NCI-H187 (cell line): ENCODE measurements at places on chromosomes 11 and 22.
A peak's percentile ranks its signal among the peaks of the same experiment; 100 is the strongest.

DNA sequence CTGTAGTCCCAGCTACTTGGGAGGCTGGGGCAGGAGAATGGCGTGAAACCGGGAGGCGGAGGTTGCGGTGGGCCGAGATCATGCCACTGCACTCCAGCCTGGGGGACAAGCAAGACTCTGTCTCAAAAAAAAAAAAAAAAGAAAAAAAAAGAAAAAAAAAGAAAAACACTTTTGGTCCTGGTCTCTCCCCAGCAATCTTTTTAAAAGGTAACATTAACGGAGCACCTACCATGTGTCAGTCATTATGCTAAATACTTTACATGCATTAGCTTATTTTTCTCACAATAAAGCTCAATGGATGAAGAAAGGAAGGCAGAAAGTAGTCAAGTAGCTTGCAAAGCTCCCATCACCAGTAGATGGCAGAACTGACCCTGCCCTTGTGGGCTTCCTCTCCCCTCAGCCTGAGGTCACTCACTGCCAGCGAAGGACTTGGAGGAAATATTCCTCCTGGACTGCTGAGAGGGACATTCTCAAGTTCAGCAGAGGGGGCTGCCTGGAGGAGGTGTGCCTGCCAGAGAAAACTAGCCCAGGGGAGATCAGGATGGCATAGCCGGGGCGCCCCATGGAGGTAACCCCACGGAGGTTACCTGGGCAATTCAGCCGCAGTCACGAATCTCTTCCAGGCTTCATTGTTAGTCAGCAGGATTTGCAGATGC lies 15.5 kb downstream of the APOL3 start:
- no peak for DNase-seq

DNA sequence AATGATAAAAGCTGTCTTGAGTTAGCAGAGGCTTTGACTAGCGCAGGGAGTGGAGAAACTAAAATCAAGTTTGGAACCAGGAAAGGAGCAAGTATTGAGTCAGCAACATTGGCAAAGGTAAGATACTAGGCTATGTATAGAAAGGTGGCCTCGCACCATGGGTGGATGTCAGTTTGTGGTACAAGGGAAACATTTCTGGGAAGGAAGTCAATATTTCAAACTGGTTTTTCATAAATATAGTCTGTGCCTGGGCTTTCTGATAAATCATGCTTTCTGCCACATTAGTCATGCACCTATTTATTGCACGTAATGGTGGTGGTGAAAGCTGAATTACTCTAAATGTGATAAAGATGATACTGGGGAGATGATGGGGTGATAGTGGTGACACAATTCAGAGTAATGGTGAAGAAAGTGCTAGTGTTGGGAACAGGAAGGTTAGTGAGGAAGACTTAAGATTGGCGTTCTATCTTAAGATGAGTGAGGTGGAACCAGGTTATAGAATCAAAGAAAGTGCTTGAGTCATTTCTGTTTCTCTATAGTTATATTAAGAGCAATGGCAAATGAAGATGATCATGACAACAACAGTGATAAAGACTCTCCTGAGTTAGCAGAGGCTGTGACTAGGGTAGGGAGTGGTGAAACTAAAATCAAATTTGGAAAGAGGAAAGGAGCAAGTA lies 729.0 kb downstream of the FAM181B start:
- DNase-seq = no peak

- no peak for DNase-seq
These were observed 1.1 kb upstream of the APOBEC3F start for GRCh38 chr22:39039306-39040126.

- no peak for DNase-seq
These were observed 16.1 kb downstream of the TRIM22 start for GRCh38 chr11:5705688-5706087.

- DNase-seq = no peak
These were observed 9.5 kb upstream of the RASSF10 start for GRCh38 chr11:12999597-12999996.

GRCh38 chr11:111446404-111447111 lies 65.6 kb downstream of the BTG4 start:
- peak; percentile 11 for DNase-seq

GRCh38 chr22:31937341-31937740 lies 7.0 kb upstream of the YWHAH start:
- no peak for DNase-seq

DNA sequence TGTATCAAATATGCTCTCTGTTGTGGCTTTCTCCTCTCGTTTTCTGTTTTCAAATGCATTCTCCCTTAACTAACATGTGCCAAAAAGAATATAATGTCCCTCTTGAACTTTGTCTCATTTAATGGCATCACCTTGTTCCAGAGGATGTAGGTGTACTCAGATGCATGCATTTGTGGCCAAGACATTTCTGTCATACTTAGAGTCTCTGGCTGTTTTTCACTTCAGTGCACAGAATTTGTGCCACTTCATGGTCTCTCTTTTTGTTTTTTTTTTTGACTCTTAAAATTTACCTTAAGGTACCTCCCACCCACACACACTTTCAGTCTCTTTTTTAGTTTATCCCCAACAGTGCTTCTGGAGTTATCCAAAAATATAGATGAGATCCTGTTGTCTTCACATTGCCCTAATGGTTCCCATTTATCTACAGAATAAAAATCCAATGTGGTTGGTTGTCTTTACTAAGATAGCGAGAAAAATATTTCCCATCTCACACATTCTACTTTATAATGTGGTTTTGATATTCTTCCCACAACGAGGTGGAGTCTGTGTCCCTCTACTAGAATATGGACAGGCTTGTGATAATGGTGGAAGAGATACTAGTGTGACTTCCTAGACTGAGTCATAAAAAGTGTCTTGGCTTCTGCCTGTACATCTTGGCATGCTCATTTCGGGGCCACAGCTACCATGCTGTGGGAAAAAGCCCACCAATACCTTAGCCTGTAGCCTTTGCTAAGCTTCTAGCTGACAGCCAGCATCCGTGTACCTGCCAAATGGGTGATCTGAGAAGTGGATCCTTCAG lies 125.8 kb downstream of the DDX10 start:
- no peak for DNase-seq

DNA sequence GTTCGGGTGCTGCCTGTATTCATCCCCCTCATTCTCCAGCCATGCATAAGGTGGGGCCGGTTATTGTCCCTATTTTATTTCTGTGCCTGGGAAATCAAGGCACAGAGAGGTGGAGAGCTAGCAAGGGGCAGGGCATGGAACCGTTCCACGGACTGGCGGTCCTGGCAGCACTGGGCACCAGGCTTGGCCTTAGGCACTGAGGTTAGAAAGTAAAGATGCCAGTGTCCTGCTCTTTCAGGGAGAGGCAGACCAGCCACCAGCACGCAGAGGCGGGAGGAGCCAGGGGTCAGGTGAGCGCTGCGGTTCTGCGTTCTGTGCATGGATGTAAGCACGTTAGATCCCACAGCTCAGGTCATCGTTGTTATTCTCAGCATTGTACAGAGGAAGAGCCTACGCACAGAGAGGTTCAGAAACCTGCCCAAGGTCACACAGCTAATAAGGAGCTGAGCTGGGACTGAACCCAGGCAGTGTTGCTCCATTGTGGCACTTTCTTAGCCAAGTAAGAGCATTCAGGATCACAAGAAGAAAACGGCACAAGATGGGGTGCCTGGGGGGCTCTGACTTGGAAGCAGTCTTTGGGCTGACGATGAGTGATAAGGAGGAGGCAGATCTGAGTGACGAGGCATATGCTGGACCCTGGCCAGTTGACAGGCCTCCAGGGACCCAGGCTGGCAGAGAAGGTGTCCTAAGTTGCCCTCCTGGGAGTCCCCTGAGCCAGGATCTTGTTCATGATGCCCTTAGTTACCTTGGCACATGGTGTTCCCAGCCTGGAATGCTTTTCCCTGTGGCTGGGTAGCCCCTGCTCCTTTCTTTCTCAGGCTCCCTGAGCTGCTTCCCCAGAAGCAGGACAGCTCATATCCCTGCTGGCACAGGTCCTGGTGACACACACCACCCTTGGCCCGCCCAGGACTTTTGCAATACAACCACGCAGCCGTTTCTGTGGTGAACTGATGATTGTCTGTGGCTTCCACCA lies 41.1 kb downstream of the OSBPL5 start:
- no peak for DNase-seq

GRCh38 chr11:12543596-12544415 lies 130.4 kb upstream of the TEAD1 start:
- no peak for DNase-seq

DNA sequence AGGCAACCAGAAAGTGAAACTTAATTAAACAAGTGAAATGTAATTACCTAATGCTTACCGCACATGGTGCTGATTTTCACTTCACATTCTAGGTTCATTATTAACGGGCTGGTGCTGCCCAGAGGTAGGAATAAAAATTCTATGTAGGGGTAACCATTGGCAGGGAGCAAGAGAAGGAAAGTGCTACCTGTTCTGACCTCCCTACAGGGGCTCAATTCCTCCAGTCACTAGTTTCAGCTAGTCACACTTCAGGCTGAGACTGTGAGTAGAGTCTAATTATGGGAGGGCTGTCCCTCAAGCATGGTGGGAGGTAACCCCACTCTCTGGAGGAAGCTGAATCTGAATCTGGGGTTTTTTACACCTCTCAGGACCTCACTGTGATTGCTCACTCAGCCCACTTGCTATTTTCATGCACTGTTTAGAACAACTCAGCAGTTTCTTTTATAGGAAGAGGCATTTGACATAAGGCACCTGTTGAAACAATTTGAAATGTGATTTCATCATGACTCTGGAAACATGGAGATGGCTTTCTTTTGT lies 75.4 kb downstream of the MAML2 start:
- no peak for DNase-seq

- DNase-seq = no peak
These were observed 430 bp downstream of the CLP1 start for GRCh38 chr11:57658023-57658361.

DNA sequence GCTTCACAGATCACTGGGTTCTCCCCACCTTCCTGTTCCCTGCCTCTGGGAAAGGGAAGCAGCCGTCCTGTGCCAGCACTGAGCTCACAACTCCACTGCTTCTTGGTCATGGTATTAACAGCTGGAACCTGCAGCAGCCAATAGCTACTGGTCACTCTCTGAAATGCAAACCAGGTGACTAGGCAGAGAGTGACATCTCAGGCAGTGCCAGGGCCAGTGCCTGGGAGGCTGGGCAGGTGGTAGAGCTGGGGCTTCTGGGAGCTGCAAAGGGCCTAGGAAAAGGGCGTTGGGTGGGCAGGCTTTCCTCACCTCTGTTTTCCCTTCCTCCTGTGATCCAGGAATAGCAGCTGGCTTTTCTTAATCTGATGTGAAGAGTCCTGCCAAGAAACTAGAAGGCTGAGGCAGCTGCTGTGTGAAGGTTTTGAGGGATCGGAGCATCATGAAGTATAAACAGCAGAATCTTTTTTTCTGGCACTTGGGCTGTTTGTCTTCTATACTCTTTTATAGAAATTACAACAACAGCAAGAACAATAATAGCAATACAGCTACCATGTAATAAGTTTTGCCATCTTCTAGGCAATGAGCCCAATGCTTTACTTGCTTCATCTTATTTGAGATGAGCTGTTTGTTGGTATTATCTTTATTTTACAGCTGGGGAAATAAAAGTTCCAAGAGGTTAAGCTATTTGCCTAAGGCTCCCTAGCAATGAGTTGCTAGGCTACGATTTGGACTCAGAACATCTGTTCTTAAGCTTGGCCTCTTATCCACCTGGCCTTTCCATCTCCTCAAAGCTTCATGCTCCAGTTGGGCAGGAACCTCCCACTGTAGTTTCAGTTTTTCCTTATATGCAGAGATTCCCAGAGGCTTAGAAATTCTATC lies 22.0 kb upstream of the CD44 start:
- DNase-seq = no peak

GRCh38 chr22:19687561-19688300 lies 26.6 kb upstream of the SEPTIN5 start:
- DNase-seq = peak; percentile 61

GRCh38 chr11:119909495-119909894 lies 180.5 kb upstream of the NECTIN1 start:
- DNase-seq = no peak

DNA sequence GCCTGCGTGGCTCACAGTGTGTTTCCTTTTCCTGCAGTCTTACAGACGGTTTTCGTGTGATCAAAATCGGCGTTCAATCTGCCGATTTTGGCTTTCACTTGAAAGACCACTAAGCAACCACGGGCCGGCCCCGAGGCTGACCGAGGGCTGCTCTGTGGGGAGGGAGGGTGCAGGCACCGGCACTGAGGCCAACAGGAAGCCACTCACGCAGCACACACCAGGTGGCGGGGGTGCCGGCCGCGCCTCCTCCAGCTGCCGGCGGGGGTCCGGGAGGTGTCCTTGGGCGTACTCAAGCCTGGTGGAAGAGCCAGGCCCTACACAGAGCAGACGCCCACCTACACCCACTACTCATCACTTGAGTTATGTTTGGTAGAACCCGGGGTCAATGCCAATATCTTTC lies 14.3 kb downstream of the TOLLIP start:
- DNase-seq = no peak

DNA sequence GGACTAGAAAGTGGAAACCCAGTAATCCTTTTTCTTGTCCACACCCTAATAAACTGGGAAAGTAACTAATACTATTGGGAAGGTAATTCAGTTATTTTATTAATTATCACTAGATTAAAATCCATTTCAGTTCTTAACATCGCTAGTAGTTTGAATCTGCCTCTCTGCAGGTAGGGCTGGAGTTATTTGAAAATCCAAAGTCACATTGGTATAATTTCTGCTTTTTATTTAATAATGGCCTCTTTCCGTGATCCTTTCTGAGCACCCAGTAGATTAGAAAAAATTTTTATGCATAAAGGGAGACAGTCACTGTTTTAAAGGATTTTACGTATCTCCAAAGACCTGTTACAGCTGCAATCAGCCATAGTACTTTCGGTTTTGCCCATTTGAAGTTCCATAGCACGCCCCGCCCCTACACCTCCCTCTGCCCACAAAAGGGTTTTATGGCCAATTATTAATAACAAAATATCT lies 605 bp upstream of the COPB1 start:
- DNase-seq = peak; percentile 15
